ENCODE measurements at places on chromosomes 13 and 19.

GRCh38 chr13:23901365-23901764, 4.1 kb upstream of the C1QTNF9B start:
- DNase-seq = no peak

DNA sequence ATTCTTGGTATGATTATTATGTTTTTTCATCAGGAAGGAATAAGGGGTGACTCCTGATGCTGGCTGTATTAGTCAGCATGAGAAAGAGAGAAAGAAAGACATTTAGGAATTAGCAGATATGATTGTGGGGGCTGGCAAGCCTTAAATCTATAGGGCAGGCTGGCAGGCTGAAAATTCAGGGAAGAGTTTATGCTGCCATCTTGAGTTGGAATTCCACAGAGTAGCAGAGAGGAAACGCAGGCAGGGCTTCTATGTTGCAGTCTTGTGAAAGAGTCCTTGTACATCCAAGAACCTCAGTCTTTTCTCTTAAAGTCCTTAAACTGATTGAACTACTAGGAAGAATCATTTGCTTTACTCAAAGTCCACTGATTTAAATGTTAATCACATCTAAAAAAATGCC, 262.7 kb upstream of the SLC10A2 start:
- DNase-seq = no peak

DNA sequence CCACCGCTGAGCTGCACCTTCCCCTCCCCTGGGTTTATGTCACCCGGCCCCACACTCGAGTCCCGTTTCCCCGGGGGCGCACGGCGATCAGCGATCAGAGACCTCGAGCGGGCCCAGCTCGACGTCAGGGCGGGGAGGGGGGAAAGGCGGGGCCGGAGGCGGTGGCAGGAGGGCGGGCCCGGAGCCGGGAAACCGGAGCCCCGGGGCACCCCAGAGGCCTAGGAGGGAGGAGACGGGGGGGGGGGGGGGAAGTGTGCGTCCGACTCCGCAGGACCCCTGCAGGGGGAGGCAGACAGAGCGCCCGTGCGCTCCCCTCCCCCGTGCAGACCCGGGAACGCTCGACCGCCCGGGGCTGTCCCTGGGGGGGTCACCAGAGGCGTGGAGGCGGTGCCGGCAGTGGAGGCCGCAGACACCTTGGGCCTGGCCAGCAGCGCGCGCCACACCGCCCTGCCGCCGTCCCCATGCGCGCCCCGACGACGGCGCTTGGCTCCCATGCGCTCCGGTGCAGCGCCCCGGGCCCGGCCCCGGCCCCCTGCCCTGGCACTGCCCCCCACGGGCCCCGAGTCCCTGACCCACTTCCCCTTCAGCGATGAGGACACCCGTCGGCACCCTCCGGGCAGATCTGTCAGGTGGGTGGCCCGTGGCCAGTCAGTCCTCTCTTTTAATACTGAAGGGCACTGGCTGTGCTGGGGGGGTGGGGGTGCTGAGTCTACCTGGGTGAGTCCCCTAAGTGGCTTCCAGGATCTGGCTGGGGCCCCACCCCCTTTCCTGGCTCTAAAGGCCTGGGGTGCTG, 11.8 kb downstream of the PDE4A start:
- DNase-seq = peak; percentile 53

- DNase-seq = peak; percentile 91
These were observed 5.8 kb downstream of the KLF2 start for GRCh38 chr19:16330368-16330801.

GRCh38 chr13:46172531-46172991, 9.4 kb downstream of the LCP1 start:
- peak; percentile 53 for DNase-seq

DNA sequence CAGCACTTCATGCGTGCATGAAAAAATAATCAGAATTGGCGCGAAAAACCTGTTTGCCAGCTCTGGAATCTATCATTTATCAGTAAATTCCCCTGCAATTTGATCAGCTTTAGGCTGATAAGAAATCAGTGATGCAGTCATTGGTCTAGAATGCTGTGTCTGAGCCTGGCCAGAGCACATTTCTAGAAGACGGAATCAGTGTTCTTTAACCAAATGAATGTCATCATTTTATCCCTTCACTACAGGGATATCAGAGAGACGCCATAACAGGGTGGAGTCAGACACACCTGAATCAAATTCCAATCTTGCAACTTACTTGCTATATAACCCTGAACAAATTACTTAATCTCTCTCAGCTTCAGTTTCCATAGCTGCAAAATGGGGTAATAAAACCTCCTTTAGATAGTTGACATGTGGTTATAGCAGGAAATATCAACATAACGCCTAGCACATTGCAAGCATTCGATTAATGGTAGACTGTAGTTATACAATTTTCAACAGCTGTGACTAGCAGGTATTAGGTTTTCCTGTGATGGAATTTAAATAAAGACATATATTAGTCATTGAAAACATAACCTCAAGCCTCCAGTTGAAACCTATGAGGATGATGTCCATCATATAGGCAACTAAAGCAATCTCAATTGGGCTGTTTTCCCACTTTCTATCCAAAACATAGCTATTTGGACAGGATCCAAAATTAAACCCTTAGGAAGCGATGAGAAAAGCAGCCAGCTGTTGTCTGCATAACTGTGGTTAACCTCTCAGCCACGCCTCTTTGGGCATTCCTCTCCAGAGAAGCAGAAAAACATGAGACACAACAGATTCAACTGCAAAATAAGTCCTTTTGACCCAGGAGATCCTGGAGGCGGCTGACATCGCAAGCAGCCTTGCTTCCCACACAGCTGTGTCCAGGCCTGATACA, 51.6 kb upstream of the UBL3 start:
- DNase-seq = no peak

DNA sequence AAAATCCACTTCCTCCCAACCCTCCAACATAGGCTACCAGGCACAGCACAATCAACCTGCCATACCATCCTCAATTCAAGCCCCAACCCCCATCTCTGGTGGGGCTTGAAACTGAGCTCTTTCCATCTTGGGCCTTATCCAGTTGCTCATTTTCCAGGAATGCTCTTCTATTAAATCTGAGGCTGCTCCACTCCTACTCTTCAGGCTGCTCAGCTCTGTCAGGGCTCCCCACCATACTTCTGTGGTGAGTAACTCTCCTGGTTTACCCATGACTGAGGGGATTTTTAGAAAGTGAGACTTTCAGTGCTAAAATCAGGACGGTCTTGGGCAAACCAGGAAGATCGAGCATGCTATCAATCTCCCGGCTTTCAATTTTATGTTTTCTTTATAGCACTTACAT, 512.8 kb downstream of the LMO7 start:
- no peak for DNase-seq

GRCh38 chr13:111961236-111961635, 105.7 kb upstream of the SOX1 start:
- DNase-seq = no peak

DNA sequence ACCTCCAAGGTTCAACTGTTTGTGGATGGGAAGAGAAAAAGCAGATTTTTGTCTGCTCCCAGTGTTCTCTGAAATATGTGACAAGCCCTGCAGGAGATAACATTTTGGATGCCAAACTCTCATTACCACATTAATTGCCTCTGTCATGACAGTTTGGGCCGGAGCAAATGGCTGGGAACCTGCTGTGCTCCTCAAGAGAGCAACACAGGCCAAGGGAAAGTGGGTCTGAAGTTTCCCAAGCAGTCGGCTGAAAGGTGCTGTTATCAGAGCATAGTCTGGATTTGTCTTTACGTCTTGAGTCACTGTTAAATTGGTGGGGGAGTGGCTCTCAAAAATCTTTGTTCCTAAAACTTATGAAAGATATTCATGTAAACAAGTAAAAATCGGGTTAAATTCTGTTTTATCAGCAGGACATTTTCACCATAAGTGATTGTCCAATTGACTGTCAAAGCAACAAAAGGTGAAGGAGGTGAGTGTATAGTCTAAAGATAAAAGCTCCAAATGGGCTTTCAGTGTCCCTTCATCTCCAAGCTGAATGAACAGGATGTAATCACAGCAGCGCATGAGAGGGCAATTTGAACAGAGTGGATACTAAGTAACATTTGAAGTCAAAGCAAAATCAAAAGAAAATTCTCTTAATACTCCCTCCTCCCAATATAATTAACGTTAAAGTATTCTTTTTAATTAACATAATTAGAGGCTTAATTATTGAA, 844.8 kb downstream of the PCDH17 start:
- no peak for DNase-seq

GRCh38 chr13:71864986-71865873, 1.8 kb downstream of the DACH1 start:
- DNase-seq = no peak

All from activated T-helper 1 cell treated with Interleukin-2 at 50 U/mL for 16 hours (primary cell).